ENCODE measurements at places on chromosomes 3 and 15. TPM values are rescaled to one million over a fixed set of nuclear protein-coding genes. Genes with fewer than 3 reads are reported as not detected.

The SCAANT1 gene
- not detected for total RNA-seq

The DNAH12 gene
- total RNA-seq = 8.2 TPM

- DNase-seq = no peak
These were observed 492.4 kb downstream of the MCTP2 start for GRCh38 chr15:94723801-94724200.

- no peak for DNase-seq
These were observed 2.3 kb upstream of the MYL3 start for GRCh38 chr3:46865546-46865945.

All from stomach (tissue), 19 donors.